SK-N-SH (cell line): ENCODE measurements at places on chromosomes 12 and 14. TPM values are rescaled to one million over a fixed set of nuclear protein-coding genes. Genes with fewer than 3 reads are reported as not detected.

GRCh38 chr12:128726886-128727285, 96.9 kb downstream of the SLC15A4 start:
- DNase-seq: no peak

PEBP1 gene
- 186 and 219 TPM in 2 replicates for polyA plus RNA-seq

DNA sequence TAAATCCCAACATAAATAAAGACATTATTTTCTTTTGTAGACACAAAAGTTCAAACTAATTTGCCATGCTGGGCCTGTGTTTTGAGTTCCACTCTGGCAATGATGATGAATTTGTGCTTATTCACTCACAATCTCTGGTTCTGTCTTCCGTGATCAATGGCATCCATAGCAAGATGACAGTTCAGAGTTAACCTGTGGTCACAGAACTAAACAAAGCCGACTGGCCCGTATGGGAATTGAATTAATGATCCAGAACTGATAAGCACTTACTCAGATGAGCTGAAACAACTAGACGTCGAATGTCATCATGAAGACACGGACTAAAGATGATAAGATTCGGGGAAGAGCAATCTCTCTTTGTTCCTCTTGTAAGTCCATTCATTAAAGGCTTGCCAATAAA, 81.6 kb downstream of the CAPZA3 start:
- no peak for DNase-seq

NYNRIN gene
- polyA plus RNA-seq: 4.7 and 4.8 TPM in 2 replicates

GRCh38 chr12:121773011-121773777, 20.3 kb downstream of the RHOF start:
- DNase-seq: peak; percentile 91
